ENCODE measurements at places on chromosomes 6 and 20.

DNA sequence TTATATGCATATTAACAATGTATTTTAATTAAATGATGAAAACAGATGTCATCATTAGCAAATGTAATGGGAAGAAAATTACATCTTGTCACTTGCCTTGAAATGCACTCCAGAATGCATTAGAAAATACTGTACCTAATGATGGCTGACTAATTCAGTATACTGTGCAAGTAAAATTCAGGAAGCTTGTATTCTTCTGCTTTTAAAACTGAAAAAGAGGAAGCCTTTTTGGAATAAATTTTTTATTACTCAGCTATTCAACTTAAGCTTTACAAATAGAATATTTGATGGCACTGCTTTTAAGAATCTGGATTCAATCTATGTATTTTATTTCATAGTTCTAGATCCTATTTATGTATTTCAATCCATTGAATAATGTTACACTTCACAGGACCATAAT is 195.5 kb downstream of the RIMS1 start:
- no peak for DNase-seq

GRCh38 chr6:81655696-81656095 is 96.8 kb downstream of the TENT5A start:
- DNase-seq: no peak

DNA sequence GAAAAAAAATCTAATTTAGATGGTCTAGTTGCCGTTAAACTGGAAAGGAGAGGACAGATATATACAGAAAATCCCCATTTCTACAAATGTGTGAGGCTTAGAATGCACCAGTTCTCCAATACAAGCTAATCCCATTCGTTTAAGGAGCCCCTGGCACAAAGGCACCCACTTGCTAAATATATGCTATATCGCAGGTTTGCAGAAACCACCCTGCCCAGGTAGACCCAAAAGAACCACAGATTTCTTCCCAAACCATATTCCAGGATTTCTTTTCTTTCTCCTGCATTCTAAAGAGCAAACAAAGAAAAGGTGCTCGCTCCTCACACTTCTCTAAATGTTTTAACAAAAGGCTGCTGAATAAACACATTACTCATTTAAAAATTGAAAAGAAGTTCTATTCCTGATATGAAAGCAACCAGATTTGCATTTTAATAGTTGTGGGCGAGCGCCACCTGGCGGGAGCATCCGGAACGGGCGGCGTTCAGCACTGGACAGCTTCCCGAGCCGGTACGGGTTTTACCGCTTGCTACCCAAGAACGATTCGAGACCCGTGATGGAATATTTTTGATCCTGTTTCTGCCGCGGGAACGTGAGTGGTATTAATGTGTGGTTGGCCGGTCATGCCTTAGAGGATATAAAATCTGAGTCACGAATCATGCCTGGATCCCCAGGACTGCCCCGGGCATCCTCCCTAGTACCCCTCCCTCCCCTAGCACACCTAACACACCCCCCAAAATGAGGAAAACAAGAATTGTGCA is 2.1 kb downstream of the PTPRT start:
- peak; percentile 91 for DNase-seq

DNA sequence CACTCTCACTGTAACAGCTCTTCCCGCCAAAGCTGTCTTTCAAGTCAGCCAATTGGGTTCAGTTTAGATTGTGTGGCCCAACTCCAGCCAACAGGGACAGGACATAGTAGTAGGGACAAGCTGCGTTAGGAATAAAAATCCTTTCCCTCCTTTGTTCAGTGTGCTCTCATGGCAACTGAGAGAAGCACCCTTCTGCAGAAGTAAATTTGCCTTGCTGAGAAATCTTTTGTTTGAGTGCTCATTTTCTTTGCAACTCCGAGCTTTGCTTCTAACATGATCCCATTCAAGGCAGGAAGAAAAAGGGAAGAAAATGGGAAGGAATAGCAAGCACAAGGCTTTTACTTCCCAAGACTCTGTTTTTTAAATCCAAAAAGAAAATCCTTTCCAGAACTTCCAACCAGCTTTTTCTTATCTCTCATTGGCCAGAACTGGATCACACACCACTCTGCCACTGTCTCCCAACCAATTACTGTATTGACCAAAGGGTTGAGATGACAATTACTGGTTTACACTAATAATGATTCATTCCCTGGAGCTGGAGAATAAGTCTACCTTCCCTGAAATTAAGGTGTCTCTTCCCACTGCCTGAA is 52.7 kb downstream of the STX11 start:
- DNase-seq: no peak

- DNase-seq: peak; percentile 61
Measured at GRCh38 chr6:111573892-111574797, 31.5 kb downstream of the TRAF3IP2 start.

DNA sequence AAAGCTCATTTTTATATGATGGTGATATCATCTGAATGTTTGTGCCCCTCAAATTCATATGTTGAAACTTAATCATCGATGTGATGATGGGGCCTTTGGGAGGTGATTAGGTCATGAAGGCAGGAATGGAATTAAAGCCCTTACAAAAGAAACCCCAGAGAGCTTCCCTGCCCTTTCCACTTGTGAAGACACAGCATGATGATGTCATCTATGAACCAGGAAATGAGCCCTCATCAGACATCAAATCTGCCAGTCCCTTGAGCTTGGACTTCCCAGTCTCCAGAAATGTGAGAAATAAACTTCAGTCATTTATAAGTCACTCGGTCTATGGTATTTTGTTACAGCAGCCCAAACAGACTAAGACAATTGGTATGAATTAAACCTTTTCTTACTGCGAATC is 153.1 kb downstream of the MYB start:
- DNase-seq: no peak

DNA sequence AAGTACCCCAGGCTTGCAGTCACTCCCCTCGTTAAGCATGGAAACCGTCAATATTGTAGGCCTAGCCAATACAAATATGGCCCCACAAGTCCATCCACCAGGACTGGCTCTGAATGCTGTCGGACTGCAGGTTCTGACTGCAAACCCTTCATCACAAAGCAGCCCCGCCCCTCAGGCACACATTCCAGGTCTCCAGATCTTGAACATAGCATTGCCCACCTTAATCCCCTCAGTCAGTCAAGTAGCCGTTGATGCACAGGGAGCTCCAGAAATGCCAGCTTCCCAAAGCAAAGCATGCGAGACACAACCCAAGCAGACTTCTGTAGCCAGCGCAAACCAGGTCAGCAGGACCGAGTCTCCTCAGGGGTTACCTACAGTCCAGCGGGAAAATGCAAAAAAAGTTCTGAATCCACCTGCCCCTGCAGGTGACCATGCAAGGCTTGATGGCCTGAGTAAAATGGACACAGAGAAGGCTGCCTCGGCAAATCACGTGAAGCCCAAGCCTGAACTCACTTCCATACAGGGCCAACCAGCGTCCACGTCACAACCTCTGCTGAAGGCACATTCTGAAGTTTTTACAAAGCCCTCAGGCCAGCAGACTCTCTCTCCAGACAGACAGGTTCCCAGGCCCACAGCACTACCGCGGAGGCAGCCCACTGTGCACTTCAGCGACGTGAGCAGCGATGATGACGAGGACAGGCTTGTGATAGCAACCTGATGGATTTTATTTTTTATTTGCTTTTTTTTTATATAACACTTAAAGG is 126.2 kb upstream of the EDN1 start:
- DNase-seq: no peak

DNA sequence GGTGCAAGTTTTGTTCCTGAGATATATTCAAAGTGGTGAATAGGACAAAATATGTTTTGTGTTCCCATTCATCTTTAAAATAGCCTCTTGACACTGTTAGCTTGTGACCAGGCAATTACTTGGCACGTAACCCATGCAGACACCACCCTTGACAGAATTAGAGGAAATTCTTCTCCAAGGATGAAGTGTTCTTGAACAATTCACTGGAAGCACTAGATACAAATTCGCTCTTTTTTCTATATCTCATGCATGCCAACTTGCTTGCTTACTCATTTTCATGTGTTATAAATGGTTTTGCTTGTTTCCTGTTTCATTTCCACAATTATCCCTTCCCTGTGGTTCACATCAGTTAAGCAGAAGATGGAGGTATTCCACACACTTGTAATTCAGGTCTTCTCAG is 105.2 kb upstream of the MAN1A1 start:
- DNase-seq: no peak

GRCh38 chr20:51563486-51564332 is 21.2 kb upstream of the NFATC2 start:
- DNase-seq: peak; percentile 70

GRCh38 chr20:57649617-57650015 is 29.4 kb upstream of the ZBP1 start:
- DNase-seq: no peak

DNA sequence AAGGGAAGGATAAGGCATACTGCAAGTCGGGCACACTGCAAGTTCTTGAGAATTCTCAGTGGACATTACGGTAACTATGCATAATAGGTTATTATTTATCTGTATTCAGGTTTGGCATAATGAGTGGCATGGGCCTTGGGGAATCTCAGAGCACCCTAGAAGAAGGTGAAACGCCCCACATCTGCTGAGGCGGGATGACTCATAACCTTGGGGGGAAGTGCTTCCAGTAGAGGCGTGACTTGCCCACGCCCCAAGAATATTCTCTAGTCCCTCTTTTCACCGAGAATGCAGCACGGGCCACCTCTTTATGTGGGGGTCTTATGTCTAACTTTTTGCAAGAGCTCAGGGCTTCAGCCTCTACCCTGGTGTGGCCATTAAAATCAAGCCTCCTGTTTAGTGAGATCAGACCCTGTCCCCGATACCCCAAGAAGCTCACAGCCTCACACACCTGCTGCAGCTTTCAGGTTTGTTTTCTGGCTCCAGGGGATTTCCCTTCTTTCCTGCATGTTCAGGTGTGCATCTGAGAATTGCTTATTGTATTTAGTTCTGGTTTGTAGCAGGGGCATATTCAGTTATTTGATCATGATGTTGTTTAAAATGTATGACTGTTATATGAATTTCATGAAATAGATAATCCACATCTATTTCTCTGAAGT is 19.1 kb downstream of the ZFP64 start:
- no peak for DNase-seq

- DNase-seq: no peak
Measured at GRCh38 chr6:51844336-51844735, 243.1 kb downstream of the PKHD1 start.
